ENCODE measurements at places on chromosomes 4 and X.
A peak's percentile ranks its signal among the peaks of the same experiment; 100 is the strongest.

GRCh38 chrX:123675154-123675553 is 57.7 kb downstream of the THOC2 start:
- no peak for DNase-seq

DNA sequence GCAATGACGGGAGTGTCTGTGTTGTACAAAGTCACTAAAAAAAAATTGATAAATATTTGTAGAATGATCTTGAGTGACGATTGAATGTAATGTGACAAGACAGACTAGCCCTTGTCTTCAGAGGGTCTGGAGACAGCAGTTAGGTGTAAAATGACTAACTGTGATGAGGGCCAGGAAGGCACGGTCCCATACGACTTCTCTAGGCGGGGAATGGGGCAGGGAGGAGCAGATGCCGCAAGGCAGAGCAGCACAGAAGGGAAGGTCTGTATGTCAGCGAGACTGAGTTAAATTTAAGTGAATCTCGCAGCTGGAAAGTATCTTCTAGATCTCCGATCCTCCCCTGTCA is 405 bp downstream of the CENPE start:
- no peak for DNase-seq

DNA sequence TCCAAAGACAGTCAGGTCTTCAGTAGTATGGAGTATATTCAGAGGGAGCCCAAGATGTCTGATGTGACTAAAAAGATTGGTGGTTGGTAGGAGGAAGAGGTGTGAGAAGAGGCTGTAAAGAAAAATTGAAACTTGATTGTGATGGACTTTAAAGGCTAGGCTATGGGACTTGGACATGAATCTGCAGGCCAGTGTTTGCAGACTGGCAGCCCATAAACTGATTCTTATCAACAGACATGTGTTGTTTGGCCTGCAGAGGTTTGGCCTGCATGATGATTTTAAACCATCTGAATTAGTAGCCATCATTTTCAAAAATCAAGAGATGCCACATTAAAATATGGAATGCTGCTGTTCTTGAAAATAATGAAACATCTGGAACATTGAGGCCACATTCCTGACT is 5.4 kb upstream of the AR start:
- DNase-seq: no peak

- no peak for DNase-seq
These were observed 350.1 kb downstream of the C4orf33 start for GRCh38 chr4:129446074-129446473.

DNA sequence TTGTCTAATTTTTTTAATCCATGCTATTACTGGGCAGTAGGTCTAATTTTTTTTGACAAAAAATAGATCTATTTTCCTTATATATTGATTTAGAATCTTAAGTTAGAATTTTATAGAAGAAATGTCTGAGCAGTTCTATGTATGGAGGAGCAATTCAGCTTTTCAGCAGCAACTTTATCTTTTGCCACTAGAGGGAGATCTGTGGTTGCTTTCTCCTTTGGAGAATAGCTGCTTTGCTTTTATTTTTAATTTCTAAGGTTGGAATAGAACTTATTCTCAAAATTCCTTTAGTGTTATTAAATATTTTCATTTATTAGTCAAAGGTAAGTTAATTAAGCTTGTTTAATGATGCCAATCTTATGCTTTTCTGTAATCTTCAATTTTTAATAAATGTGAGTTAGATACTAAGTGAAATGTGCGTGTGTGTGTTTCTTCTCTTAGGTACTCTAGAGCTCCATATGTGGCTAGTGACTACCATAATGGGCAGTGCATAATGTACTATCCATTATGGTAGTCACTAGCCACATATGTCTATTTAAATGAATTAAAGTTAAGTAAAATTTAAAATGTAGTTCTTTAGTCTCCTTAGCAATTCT is 29.3 kb downstream of the FAM199X start:
- no peak for DNase-seq

DNA sequence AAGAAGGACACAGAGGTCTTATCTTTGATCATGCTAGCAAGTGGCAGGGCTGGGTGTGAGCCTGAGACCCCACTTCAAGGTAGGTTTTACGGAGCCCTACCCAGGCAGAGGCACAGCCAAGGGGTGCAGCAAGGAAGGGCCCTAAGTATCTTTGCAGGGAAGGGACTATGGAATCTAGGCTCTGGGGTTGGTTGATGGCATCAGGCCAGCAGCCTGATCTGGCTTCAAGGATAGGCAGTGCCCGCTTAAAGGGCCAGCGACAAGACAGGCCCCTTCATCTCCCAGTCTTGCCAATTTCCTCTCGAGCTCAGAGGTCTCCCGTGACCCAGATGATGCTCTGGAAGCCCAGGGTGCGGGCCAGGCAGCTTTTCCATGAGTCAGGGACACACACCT is 5.8 kb downstream of the ABLIM2 start:
- no peak for DNase-seq

GRCh38 chr4:88179261-88179660 is 20.8 kb upstream of the ABCG2 start:
- DNase-seq: no peak

DNA sequence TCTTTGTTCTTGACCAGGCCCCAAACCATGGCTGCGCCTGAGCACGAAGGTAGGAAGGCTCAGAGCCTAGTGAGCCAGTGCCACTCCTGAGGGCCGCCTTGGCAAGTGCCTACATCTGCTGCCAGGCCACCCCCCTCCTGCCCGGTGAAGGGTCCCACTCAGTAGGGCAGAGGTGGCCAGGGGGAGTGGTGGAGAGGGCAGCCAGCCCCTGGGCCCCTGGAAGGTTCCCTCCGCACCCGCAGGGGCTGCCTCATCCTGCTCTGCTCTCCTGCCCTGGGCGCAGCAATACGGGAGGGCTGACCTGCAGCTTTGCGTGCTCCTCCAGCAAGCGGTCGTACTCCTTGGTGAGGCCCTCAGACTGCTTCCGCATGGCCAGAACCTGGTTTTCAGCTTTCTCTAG is 14.0 kb downstream of the SLC6A8 start:
- no peak for DNase-seq

- DNase-seq: no peak
These were observed 2.9 kb downstream of the TEC start for GRCh38 chr4:48266781-48267180.

GRCh38 chr4:34486461-34487363 is 1757.6 kb downstream of the ARAP2 start:
- DNase-seq: no peak

- no peak for DNase-seq
These were observed 108.4 kb downstream of the ADRA2C start for GRCh38 chr4:3874525-3875110.

DNA sequence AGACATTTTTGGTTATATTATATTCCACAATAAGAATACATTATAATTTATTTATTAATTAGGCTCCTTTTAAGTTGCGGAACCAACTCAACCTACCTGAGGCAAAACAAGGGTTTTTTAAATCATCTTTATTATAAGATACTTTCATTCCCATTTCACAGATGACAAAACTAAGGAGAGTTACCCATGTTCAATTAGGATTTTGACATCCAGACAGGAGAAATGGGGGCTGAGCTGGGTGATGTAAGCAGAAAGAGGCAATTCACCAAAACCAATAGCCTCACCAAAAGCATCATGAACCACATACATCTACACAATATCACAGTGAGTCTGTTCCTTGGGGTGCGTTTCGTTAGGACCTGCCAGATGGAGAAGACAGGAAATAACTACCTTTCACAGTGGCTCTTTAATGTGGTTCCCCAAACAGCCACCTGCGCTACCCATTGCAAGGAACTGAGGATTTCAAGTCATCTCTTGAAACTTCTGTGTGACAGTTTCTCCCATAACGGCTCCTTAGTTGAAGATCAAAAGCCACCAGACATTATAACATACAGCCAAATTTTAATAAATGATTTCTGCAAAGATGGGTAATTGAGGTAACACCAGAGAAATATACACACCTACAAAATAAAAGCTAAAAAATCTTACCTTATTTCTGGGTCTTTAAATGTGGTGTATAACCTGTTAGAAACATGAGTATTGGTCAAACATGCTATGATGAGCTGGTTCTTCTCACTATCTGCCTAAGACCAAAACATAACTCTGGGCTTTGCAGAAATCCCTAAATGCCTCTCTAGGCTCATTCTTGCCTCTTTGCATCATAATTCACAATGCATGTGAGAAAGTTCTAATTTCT is 190.6 kb upstream of the LEF1 start:
- no peak for DNase-seq

DNA sequence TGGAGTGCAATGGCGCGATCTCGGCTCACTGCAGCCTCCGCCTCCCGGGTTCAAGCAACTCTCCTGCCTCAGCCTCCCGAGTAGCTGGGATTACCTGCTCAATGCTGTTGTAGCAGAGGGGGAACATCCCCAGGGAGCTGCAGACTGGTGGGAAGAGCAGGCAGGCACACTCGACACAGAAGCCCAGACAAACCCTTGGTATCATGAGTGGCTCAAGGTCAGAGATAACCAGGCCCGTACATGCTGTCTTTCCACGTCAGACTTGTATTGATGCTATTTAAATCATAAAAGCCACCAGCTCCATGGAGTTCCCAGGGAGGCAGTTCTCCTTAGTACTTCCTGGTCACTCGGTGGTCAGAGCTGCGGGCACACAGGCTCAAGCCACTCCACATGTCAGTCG is 33.2 kb downstream of the TRIML2 start:
- DNase-seq: no peak

DNA sequence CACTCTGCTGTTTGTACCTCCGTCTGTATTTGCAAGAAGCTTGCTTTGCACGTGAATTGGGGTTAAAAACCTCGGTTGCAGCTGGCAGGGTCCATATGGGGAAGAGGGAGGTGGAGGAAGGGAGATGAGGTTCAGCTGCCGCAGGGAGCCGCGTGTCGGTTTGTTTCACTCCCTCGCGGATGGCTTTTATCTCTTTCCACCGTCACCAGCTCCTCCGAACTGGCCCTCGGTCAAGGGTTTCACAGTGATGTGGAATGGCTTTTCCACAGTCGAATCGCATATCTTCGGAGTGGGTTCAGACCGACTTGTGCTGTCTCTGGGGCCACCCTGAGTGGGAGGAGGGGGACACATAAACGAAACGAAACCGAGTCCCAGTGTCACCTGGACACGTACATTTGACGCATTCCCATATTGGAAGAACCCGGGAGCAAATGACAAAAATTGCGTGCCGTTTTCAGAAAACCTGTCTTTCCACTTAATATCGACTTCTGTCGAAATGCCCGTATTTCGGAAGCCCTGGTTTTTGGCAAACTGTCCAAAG is 929 bp downstream of the ZBTB33 start:
- peak; percentile 19 for DNase-seq

- no peak for DNase-seq
These were observed 39.4 kb upstream of the AFAP1 start for GRCh38 chr4:7978907-7979651.

DNA sequence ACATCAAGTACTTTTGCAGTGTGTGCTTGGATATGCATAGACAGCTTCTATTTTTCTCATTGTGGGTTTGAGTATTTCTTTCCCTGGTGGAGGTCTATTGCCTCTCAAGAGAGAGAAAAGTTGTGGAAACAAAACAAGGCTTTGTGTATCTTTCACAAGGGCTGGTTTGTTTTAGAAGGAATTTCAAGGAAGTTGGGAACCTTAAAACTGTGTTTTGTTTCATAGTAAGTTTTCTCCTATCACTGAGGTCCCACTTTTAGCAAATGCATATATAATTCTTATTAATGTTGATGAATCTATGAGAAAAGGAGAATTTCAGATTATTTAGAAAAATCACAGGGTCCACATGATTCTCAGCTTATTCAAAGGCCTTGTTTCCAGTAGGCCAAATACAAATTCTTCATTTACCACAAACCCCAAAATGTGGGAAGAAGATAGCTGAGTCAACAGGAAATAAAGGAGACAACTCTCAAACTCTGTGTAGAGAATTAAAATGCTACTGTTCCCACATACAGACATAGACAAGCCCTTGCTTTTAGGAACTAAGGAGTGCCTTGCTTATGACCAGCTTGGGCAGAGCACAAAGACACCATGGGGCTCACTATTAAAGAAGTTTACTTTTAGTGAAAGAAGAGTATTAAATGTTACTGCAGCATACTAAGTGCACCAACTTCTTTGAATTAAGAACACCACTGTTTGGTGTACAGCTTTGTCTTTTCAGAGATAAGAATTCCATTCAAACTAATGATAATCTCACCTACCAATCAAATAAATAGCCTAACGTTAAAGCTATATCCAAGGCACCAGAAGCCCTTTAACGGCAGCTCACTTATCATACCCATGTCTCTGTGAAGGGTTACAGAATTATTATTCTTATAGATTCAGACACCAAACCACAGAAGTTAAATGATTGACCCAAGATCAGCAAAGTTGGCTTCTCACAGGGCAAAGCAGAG is 177.4 kb upstream of the LEF1 start:
- DNase-seq: no peak

GRCh38 chrX:103734125-103734760 is 23.5 kb downstream of the TMEM31 start:
- DNase-seq: no peak

- DNase-seq: peak; percentile 29
These were observed 130.1 kb downstream of the PDE5A start for GRCh38 chr4:119498527-119498926.

DNA sequence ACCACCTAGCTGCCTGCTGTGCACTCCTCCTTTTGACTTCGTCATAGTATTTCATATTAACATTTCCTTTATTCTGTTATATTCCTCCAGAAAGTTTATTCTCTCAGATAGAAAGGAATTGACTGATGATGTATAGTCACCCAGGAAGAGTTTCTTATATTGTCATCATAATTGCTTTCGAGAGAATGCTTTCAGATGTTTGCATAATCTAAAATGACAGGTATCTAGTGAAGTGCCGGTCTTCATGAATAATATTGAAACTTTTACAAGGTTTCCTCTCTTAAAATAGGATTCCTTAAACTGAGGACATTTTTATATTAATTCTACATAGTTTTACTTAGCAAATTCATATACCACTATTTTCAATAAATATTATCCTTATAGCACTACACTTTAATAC is 10.1 kb downstream of the SEC24D start:
- no peak for DNase-seq

DNA sequence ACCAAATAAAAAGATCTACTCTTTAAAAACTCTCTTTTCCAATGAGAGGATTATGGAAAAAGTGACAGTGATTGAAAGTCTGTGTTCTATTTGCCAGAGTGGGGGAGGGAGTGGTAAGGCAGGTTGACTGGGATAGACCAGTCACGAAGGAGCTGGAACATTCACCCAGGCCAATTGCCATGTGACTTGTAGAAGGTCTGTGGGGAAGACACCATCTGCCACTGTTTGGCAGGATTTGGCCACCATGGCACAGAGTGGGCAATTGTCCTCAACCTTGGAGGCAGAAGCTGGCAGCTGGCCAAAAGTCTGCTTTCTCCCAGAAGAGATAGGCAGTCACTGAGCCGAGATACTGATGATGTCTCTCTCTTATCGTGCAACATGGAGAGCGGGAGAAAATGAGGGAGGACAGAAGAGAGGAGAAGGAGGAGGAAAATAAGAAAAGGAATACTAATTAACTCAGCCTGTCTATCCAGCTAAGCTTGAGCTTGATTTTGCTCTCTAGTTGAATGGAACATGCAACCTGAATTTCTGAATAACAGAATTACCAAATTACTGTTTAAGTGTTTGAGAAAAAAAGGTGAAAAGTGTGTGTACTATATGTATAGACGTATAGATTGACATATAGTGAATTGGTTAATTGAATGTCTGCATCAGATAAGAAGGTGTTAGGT is 267.1 kb downstream of the ARHGAP24 start:
- DNase-seq: no peak

GRCh38 chrX:32571579-32571978 is 639.8 kb downstream of the DMD start:
- DNase-seq: no peak
